ENCODE measurements at places on chromosomes 5 and 9. TPM values are rescaled to one million over a fixed set of nuclear protein-coding genes. Genes with fewer than 3 reads are reported as not detected.

The ADAMTS12 gene
- total RNA-seq = 3.7 TPM

DNA sequence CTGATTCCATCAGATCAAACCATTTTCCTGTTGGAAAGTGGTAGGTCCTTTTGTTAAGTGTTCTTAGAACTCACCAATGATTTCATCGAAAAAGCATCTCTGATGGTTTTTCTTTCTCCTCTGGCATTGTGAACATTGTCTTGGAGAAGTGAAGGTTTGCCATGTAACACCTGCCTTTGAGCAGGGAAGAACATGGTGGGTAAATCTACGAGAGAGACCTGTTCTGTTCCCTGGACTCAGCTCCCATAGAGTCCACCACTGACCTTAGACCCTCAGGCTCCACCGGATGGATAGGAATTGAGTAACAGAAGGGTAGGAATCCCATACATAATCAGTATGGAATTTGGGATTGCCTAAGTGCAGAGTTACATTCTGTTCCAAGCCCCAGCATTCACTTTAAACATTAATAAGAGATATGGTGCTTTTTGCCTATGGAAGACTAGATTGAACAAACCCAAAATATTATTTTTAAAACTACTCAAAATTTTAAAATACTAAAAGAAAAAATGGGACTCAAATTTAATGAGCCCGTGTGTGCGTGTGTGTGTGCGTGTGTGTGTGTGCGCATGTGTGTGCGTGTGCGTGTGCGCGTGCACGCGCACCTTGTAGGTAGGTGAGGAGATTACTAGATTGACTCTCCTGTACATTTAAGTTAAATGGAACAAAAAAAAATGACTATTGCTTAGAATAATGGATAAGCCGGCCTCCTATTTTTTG, 92.0 kb downstream of the C9orf152 start:
- no peaks in the 10 kb centered on the region for H3K27me3 ChIP-seq
- no peak for DNase-seq
- peak overlapping the region; percentile 56 for H3K27ac ChIP-seq
- peaks cover 27% of the 10 kb centered on the region for H3K4me1 ChIP-seq

DNA sequence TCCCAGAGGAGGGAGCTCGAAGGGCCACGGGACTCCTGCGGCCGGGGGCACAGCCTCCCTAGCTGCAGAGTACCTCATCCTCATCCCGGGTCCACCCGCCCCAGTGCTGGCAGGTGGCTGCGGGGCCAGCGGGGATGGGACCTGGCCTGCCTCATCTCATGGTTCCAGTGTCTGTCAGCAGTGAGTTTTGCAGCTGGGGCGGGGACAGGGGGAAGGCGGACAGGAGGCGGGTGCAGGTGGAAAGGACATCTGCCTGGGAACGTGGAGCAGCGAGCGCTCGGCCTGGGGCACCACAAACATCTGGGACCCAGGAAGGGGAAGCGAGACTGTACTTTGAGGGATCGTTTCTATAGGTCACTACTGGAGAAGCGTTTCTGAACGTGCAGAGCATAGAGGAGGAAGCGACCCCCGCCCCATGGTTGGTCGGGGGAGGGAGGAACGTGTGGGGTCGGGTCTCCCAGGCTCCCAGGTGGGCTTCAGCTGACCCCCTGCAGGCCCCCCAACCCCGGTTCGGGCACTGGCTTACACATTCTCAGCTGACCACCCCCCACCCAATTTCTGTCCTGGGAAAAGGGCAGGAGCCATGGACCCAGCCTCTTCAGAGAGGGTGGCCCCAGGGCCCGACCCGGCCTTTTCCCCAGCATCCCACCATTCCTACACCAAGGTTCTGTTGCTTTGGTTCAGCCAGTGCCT, 56.5 kb upstream of the NOTCH1 start:
- H3K4me1 ChIP-seq = peaks cover 25% of the 10 kb centered on the region
- DNase-seq = no peak
- H3K27me3 ChIP-seq = no peaks in the 10 kb centered on the region

- no peaks in the 10 kb centered on the region for H3K36me3 ChIP-seq
- H3K4me1 ChIP-seq = no peaks in the 10 kb centered on the region
These were observed 137.6 kb upstream of the DAPK1 start for GRCh38 chr9:87359958-87360601.

- DNase-seq = no peak
- H3K4me3 ChIP-seq = no peak overlapping the region
- H3K36me3 ChIP-seq = no peaks in the 10 kb centered on the region
- no peak overlapping the region for H3K27ac ChIP-seq
These were observed 15.0 kb downstream of the HMMR start for GRCh38 chr5:163475411-163475810.
